Left ventricle myocardium inferior (tissue), 1 donor: ENCODE measurements at places on chromosomes 6 and 20.

DNA sequence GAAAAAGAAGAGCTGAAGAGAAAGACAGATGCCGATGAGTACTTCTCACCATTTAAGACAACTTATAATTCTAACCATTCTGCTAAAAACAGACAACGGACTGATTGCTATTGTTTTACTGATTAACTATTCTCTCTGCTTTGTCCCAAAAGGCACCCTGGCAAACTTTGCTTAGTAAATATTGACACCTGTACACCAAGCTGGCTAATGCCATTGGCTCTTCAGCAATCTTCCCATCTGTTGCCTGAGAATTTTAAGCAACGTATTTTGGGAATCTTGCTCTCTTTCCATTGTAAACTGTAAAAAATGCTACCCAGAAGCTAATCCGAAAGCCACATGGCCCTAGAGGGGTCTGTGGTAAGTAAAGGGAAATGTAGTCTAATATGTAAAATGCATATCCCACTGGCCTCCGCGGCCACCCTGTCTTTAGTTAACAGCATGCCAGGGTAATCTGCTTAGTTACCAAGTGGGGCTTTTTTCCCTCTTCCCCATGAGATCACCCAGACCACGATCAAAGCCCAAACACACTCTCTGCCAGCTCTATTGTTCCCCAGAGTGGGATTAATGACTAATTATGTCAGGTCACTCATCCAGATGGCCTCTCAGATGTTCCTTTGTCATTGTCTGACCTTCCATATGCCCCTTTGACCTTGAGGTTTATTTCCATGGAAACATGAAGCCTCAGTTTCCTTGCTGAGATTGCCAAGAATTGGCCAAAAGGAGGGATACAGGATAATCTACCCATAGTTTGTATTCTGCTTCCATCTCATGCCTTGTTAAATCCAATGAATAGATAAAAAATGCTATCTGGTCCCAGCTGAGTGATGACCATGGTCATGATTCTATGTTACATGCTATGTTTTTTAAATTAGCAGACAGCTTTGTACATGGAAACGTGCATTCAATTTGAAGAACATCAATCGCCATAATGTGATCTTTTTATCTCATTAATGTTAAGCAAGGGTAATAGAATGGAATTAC lies 216.4 kb upstream of the MCHR2 start:
- DNase-seq, result no peak

- no peak for DNase-seq
Observed at GRCh38 chr6:109345986-109346385, 36.3 kb downstream of the CD164 start.

- no peak for DNase-seq
Observed at GRCh38 chr6:22221630-22222029, 75.2 kb downstream of the PRL start.

GRCh38 chr20:9660236-9660868 lies 146.0 kb downstream of the LAMP5 start:
- no peak for DNase-seq

DNA sequence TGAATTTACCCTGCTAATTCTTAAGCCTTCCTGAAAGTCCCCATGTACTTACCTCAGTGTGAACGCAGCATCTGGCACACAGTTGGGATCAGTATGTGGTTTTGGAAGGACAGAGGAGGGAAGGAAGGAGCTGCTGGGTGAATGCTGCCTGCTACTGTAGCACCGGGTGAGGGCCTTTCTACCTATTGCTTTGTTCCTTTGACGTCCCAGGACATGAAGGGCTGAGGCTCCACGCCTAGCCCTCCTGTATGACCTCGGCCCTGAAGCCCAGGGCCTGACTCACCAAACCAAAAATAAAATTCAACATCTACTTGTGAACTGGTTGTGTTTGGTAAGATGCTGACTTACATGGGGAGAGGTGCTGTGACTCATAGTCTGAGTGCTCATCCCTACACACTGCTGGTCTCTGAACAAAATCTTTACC lies 51.1 kb downstream of the ARID1B start:
- no peak for DNase-seq

GRCh38 chr6:130132286-130132701 lies 90.5 kb downstream of the SAMD3 start:
- no peak for DNase-seq

DNA sequence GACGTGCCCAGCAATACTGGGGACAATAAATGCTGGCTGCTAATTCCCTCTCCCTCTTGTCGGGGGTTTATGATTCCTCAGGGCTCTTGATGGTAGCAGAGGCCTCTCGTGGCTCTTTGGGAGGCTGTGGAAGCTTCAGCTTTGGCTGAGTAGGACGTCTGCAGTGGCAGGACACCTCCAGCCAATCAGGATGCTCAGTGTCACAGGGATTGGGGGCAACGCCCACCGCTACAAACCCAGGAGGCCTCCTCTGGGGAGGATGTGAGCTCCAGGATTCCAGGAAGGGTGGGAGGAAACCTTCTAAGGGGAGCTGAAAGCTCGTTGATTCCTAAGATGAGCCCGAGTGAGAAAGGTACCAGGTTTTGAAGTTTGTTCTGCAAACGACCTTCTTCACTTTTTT lies 19.4 kb downstream of the RSPO4 start:
- no peak for DNase-seq
